Stimulated activated CD4-positive, alpha-beta T cell treated with anti-CD3 and anti-CD28 coated beads, Interleukin-15, amount 100 ng/mL, for 1 hour (primary cell): ENCODE measurements at places on chromosomes 11 and 22.

DNA sequence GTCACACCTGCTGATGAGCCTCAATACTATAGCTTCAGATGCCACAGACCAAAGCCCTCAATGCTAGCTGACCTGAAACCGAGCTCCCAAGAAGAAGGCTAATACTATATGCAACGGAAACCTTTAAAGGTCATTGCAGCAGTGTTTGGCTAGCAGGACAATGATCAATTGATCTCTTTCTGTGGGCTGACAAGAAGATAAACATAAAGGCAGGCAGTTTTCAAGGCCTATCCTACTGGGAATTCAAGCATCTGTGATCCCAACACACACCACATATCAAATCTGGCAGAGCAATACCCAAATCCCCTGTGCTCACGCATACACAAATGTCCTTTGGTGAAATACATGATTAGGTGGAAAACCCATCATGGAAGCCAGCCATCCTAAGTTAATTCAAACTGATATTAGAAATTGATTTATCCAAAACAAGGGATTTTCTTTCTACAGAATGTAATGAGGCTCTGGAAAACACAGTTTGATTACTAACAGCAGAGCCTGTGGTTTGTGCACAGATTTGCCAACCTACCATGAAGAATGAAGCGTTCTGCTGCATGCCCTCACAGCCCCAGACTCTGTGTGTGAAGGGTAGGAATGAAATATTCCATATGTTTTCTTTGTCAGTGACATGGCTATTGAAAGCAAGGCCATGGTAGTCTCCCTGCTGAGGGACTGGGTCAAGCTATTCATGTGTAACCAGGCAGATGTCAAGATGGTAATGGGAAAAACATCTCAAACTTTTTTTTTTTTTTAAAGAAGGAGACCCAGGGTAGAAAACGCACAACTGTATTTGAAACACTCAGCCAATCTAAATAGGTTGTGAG, 12.2 kb downstream of the LGR4 start:
- no peak for DNase-seq

- no peak for DNase-seq
Measured at GRCh38 chr11:65503949-65504673, 5.3 kb downstream of the MALAT1 start.

DNA sequence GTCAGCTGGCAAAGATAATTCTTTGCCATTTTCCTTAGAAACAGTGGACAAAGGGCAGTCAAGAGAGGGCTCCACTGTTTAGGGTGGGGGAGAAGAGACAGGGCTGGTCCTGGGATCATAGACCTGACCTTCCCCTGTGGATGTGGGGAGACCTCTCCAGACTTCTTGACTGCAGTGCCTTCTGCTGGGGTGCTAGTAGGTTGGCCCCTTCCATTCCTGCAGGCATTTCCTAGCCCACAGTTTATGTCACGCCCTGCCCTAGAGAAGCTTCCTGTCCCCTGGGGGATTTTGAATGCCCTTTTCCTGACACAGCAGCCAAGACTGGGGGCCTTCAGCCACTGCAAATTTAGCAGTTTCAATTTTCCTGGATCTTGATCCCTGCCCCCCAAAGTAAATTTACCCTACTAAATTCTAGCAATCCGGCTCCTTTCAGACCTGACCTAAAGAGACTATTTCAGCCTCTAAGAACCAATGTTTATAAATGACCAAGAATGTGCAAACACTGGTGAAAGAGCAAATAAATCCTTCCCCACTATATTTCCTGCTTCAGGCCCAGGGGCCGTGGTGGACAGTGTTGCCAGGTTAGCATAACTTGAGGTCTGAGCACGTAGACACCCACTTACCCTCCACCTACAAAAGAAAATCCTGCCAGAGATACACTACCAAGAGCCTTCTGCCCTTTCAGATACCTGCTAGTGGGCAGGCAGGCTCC, 58.4 kb downstream of the PPFIBP2 start:
- DNase-seq, result no peak

GRCh38 chr11:121213362-121213893, 79.1 kb upstream of the SC5D start:
- no peak for DNase-seq

GRCh38 chr22:35534091-35534490, 6.5 kb upstream of the RASD2 start:
- no peak for DNase-seq

DNA sequence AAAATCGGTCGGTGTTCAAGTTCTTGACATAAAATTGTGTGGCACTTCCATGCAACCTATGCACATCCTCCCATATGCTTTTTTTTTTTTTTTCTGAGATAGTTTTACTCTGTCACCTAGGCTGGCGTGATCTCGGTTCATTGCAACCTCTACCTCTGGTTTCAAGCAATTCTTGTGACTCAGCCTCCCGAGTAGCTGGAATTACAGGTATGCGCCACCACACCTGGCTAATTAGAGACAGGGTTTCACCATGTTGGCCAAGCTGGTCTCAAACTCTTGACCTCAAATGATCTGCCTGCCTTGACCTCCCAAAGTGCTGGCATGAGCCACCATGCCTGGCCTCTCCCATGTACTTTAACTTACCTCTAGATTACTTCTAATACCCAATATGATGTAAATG, 15.0 kb downstream of the GLB1L3 start:
- no peak for DNase-seq

DNA sequence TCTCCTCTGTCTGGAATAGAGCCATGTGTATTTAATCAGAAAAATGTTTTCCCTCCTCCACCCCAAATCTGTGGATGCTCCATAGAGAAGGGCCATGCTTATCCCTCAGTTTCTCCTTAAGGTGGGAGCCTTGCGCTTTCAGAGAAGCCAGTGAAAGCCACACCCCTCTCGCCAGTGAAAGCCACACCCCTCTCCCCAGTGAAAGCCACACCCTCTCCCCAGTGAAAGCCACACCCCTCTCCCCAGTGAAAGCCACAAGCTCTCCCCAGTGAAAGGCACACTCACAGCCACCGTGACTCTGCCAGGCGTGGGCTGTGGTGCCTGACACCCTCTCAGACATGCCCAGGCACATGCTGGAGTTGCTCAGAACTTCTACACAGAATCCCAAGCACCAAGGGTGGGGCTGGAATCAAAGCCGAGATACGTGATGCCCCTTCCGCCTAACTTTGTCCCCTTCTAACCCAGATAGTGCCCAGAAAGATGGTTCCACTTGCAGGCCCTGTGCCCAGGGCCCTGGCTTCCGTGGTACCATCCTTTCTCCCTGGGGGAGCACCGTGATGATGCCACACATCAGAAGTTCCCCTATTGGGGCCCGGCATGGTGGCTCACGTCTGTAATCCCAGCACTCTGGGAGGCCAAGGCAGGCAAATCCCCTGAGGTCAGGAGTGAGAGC, 16.5 kb upstream of the PRR5 start:
- DNase-seq, result peak; percentile 68

DNA sequence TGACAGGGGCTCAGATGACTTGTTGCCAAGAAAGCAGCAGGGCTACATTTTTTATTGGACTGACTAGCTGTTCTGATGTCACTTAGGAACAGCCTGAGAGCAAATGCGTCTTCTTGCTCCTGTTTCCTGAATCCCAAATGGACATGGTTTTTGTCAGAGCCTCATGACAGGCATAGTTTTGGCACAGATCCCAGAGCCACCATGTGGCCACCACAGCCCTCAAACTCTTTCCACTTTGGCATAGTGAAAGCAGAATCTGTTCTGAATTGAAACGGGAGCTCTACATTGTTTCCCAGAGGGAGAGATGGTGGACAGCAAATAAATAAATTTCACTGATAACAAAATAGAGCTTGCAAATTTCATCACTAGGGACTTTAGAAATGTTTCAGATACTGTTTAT, 222.2 kb downstream of the C11orf87 start:
- DNase-seq, result no peak

DNA sequence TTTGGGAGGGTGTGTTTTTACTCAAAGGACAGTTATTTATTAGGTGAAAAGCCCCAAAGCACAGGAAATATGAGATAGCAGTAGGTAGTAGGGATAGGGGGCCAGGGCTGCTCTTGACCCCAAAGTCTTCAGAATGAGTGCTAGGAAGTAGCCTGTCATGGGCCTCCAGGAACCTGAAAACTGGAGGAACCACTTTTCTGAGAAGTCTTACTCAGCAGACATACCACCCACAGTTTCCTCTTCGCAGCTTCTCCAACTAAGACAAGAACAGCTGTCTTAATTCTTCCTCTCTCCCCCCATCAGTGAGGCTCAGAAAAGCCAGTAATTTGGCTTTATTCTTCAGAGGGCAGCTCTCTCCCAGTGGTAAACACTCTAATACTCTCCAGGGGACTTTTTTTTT, 84.0 kb upstream of the CTSC start:
- DNase-seq, result no peak

DNA sequence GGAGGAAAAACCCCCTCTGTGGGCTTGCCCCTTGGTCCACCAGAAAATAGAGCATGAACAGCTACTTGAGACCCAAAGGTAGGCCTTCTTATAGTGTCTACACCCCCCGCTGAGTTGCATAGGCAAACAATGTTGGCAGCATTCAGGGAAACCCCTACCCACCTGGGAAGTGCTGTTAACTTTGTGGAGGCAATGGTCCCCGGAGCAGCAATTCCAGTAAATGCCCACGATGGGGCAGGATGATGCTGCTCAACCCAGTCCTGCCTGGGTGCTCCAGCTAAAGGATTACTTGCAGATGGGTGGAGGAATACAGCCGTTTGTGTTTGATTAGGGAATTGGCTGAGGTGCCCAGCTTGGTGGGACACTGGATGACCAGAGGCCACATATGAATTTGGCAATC, 381.3 kb upstream of the ANO5 start:
- no peak for DNase-seq

DNA sequence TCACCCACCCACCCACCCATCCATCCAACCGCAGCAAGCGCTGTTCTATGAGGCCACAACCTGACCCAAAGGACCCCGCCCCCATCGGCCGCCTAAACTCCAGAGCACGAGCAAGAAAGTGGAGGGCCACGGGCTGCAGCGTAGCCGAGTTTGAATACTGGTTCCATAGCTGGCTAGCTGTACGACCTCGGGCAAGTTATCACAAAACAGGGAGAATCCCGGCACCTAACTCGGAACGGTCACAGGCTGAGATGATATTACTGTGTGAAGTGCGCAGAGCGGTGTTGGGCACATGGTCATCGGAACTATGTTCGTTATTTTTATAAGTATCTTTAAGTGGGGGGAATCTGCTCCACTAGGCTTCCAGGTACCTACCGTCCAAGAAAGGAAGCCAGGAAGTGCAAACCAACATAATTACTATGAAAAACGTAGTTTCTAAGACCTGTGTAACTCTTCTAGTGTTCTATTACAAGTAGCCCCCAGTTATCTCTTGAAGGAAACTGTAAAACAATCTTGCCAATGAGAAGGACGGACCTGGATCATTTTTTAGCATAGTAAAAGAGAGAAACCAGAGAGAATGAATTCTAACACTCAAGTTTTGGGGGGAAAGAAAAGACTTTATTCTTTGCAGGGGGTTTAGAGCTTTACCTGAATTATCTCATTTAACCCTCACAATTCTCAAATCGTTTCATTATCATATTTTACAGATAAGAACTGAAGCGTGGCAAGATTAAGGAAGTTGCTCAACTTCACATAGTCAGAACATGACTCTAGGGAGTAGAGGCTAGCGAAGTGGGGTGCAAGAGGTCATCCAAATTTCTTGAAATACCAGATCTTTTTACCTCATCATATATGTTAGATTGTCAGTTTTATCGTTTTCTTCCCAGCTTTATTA, 663 bp upstream of the BUD13 start:
- DNase-seq, result no peak

GRCh38 chr11:78560826-78561484, 13.7 kb downstream of the NARS2 start:
- no peak for DNase-seq

DNA sequence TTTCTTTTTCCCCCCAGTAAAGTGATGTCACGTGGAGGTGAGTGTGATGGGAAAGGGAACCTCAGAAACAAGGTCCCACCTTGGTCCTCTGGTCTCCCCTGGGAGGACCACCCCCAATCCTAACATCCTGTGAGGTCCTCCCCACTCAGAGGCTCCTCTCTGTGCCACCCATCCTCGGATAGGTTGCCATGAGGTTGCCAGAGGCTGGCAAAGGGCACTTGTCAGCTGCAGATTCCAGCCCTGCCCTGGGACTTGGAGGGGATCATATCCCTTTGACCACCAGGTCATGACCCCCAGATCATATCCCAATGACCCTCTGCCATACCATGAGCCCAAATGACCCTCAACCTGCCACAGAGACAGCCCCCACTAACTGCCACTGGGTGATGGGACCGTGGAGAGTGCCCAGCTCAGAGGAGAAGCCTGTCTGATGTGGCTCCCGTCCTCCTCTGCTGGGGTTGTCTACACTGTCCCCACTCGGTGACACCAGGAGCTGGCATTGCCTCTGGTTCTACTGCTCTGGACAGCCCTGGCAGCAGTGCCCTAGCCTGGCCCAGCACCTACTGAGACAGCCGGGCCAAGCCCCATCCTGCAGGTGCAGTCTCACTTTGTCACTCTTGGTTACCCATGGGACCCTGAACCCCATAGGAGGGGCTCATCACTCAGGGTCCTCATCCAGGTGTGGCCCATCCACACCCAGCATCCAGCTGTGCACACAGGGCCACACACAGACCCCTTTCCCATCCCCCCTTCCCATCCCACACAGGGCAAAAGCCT, 90.2 kb upstream of the KCNQ1OT1 start:
- no peak for DNase-seq

DNA sequence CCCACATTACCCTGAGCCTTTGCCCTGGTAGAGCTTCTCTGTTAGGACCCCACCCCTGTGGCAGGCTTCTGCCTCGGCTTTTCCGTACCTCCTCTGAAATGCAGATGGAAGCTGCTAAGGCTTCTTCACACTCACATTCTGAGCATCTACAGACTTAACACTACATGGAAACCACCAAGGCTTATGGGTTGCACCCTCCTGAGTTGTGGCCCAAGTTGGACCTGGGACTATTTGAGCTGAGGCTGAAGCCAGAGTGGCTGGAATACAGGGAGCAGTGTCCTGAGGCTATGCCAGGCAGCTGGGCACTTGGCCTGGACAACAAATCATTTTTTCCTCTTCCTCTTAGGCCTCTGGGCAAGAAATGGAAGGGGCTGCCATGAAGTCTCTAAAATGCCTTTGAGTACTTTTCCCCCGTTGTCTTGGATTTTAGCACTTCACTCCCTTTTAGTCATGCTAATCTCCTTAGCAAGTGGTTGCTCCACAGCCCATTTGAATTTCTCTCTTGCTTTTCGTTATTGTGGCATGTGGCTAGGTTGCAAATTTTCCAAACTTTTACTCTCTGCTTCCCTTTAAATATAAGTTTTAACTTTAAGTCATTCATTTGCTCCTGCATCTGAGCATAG, 114.8 kb upstream of the FIBIN start:
- no peak for DNase-seq

DNA sequence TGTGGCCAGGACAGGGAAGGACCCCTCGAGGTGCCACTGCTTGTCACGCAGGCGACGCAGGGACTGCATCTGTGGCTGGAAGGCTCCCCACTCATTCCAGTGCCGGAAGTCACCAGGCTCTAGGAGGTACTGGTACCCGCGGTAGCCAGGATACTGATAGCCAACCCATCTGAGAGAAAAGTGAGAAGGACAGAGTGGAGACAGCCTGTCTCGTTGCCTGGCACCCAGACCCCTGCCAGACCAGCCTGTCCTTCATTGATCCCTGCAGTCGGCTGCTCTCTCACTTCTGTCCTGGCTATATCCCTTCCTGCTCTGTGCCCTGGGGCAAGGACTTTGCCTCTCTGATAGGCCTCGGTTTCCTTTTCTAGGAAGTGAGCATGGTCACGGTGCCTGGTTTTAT, 9.6 kb upstream of the TPST2 start:
- no peak for DNase-seq
